AG04449 (cell line): ENCODE measurements at places on chromosomes 16 and 17.

DNA sequence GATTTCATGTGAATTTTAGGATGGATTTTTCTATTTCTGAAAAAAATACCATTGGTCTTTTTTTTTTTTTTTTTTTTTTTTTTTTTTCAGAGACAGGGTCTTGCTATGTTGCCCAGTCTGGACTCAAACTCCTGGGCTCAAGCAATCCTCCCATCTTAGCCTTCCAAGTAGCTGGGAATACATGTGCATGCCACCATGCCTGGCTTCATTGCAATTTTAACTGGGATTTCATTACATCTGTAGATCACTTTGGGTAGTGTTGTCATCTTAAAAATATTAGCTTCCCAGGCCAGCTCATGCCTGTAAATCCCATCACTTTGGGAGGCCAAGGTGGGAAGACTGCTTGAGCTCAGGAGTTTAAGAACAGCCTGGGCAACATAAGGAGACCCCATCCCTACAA lies 54.8 kb downstream of the TOM1L2 start:
- no peak for DNase-seq

GRCh38 chr17:2357237-2357636 lies 19.9 kb downstream of the SGSM2 start:
- DNase-seq, result no peak

- no peak for DNase-seq
Observed at GRCh38 chr17:34434052-34434451, 71.0 kb upstream of the CCL1 start.

DNA sequence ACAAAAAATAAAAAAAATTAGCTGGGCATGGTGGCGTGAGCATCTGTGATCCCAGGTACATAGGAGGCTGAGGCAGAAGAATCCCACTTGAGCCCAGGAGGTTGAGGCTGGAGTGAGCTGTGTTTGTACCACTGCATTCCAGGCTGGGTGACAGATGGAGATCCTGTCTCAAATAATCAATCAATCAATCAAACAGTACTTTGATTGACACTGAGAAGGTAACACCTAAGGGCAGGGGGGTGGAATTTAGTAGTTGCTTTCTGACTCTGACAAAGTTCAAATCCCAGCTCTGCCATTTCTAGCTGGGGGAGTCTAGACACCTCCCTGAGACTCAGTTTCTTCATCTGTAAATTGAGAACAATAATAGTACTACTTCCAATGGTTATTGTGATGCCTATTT lies 12.0 kb downstream of the SSH2 start:
- no peak for DNase-seq

DNA sequence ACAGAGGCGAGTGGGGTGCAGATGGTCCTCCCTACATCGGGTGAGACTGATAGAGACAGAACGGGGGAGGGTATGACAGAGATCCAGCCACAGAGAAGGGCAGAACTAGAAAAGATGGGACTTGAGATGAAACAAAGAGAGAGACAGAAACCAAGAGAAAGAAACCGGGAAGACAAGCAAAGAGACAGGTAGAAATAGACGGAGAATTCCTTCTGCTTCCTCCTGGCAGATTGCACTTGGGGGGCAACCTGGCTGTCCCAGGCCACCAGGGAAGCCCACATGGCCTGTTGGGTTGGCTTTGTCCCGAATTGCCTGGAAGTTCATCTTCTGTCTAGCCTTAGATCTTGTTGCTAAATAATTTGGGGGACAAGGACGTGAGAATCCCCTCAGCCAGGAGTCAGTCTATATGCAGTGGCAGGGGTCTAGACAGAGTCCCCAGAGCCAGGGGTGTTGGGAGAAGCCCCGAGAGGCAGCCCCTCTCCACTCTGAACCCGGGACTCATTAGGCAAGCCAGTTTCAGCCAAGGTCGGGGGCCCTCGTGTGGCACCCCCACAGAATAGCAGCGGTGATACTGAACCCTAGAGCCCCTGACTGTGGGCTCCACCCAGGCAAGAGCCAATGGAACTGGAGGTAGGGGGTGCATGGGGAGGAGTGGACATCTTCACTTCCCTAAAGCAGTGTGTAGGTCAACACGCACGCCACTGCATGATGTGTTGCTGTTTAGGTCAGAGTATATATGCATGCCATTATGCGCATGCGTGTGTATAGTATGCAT lies 627 bp upstream of the TSPOAP1 start:
- DNase-seq, result no peak

- no peak for DNase-seq
Observed at GRCh38 chr16:84367297-84367680, 1.0 kb upstream of the ATP2C2 start.

- DNase-seq, result no peak
Observed at GRCh38 chr17:45227926-45228762, 6.5 kb downstream of the FMNL1 start.

DNA sequence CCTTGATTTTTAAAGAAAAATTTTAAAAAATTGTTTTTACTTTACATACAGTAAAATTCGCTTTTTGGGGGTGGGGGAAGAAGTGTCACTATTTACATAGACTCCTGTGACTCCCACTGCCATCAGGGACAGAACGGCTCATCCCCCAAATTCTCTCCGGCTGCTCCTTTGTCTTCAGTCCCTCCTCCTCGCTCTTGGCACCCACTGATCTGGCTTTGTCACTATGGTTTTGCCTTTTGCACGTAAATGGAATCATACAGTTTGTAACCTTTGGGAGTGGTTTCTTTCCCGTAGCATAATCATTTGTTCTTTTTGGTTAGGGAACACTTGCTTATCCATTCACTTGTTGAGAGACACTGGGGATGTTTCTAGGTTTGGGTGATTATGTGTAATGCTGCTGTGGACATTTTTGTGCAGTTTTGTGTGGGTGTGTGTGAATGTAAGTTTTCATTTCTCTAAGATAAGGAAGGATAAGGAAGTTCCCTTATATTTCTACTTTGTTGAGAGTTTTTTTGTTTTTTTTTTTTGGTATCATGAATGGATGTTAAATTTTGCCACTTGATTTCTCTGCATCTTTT lies 27.4 kb downstream of the RAB11FIP4 start:
- DNase-seq, result no peak

- no peak for DNase-seq
Observed at GRCh38 chr16:47278306-47278970, 134.7 kb upstream of the NETO2 start.

DNA sequence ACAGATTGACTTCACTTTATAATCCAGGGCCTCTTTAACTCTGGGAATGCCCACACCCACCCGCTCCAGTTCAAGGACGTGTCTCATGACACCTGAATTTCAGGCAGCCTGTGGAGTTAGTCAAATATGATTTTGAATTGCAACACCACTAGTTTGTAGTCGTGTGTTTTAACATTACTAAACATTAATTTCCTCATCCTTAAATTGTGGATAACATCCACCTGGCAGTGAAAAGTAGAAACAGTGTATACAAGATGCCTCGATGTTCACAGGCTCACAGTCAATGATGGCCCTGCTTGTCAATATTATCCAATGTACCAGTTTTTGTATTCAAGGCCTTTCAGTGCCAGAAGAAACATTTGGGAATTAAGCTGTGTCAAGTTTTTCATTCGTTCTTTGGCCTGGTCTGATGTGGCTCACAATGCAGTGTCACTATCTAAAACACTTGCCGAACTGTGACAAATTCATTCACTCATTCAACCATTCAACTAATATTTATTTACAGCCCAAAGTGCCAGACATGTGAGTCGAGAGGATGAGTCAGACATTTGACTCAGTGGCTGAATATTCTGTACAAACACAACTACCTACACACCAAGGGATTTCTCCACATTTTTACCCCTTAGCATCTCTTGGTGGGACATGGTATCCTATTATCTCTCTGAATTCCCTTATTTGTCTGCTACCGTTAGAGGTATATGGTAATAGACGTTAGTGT lies 1.4 kb downstream of the MEIOB start:
- peak; percentile 21 for DNase-seq

DNA sequence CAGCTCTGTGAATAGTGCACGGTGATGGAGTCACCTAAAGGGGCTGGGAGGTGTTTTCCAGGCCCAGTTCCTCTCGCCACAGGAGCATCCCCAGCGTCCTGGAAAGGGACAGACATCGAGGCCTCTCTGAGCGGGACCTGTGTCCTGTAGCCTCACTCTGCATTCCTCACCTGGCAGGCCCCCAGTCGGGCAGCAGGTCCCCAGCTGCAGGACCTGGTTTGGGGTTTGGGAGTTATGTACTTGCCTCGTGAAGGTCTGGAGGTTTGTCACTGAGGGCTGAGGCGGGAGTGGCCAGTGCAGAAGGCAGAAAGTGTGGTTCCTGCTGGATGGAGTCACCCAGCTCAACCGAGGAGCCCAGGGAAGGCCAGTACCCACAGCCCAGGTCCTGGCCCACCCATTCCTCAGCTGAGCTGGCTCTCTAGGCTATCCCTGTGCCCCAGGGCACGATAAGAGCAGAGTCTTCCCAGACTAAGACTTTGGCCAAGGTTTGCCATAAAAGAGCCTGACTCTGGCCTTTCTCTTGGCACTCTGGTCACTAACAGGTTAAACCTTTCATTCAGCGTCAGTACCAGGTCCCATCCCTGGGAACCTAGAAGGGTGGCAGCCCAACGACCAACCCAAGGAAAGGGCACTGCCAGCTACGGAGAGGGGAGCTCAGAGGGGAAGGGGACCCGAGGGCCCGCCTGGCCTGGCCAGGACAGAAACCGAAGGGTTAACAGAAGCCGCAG lies 24.4 kb downstream of the TBX4 start:
- DNase-seq, result no peak

- no peak for DNase-seq
Observed at GRCh38 chr16:77686385-77686784, 35.9 kb upstream of the NUDT7 start.

GRCh38 chr16:49016461-49016860 lies 265.2 kb downstream of the CBLN1 start:
- no peak for DNase-seq
